ENCODE measurements at places on chromosomes 7 and 10.
A peak's percentile ranks its signal among the peaks of the same experiment; 100 is the strongest.

DNA sequence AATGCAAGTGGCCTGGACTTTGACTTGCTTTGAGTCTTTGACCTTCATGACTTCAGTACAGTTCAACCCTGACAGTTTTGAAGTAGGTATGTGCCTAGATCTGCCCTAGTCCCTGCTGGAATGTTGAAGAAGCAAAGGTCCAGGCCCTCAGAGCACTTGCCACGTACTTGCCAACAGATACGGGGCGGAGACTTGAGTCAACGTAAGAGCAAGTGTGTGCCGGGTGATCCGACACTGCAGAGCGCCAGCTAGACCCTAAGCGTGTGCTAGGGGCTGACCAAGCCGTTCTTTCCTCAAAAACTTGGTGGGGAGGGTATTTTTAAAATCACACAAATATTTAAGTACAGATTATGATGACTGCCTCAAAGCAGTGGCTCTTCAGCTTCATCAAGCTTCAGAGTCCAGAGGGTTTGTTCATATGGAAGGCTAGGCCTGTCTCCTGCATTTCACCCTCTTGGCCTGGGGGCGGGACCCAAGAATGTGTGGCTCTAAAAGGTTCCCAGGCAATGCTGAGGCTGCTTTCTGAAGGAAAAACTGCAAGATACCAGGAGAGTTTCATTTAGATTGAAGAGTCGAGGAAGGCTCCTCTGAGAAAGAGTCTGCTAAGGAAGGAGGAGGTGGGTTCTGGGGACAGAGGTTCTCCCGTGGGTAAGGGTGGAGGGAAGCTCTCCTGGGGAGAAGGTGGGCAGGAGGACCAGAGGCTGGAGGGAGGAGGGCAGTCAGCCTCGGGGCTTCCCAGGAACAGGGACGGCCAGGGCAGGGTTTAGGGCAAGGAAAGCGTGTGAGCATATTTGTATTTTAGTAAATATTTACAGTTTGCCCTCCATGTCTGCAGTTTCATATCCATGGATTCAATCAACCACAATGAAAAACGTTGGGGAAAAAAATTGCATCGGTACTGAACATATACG lies 160.3 kb downstream of the EGFR start:
- peaks cover 3% of the 10 kb centered on the region for H3K4me1 ChIP-seq
- DNase-seq = peak; percentile 81
- H3K27me3 ChIP-seq = no peaks in the 10 kb centered on the region
- H3K27ac ChIP-seq = no peak overlapping the region
- H3K4me3 ChIP-seq = no peak overlapping the region

- no peak overlapping the region for H3K27ac ChIP-seq
- H3K4me1 ChIP-seq = peaks cover 10% of the 10 kb centered on the region
- no peak overlapping the region for H3K4me3 ChIP-seq
- H3K27me3 ChIP-seq = no peaks in the 10 kb centered on the region
- no peaks in the 10 kb centered on the region for H3K36me3 ChIP-seq
Measured at GRCh38 chr10:78617631-78618030, 451.1 kb upstream of the ZMIZ1 start.

DNA sequence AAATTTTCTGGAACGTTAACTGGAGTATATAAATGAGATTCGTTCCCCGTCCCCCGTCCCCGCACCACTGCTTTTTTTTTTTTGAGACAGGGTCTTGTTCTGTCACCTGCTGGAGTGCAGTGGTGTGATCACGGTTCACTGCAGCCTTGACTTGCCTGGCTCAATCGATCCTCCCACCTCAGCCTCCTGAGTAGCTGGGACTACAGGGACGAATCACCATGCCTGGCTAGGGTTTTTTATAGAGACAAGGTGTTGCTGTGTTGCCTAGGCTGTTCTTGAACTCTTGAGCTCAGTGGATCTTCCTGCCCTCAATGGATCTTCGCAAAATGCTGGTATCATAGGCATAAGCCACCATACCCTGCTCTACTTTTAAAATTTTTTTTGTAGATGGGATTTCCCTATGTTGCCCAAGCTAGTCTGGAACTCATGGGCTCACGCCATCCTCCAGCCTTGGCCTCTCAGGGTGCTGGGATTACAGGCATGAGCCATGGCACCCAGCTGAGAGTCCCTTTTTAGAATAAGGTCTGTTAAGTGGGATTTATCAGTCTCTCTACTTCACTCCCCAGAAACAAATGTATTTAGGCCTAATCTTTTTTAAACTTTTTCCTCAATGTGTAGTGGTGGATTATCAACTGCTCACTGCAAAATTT lies 122.9 kb downstream of the LYZL1 start:
- H3K4me3 ChIP-seq = no peak overlapping the region
- no peaks in the 10 kb centered on the region for H3K4me1 ChIP-seq
- DNase-seq = peak; percentile 13
- H3K27me3 ChIP-seq = no peaks in the 10 kb centered on the region
- no peak overlapping the region for H3K27ac ChIP-seq
- H3K36me3 ChIP-seq = no peaks in the 10 kb centered on the region

DNA sequence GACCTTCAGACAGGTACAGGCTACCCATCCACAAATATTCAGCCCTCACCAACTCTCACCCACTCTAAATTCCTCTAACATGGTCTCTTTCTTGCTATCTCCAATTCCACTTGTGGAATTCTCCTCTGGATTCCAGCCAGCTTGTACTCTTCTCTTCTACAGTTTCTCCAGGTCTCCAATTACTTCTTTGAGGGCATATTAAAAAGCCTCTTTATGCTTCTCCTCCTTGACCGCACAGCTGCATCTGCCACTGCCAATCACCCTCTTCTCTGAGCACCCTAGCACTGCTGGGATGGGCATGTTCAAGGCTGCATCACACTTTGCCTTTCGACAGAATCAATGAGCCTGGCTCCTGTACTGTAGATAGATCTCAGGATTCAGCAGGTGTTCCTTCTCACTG lies 101.5 kb upstream of the ANKRD1 start:
- no peak overlapping the region for H3K4me3 ChIP-seq
- H3K36me3 ChIP-seq = no peaks in the 10 kb centered on the region
- H3K27me3 ChIP-seq = no peaks in the 10 kb centered on the region
- no peaks in the 10 kb centered on the region for H3K4me1 ChIP-seq
- no peak for DNase-seq

GRCh38 chr10:49119746-49120145 lies 4.4 kb upstream of the VSTM4 start:
- no peaks in the 10 kb centered on the region for H3K36me3 ChIP-seq
- H3K4me3 ChIP-seq = no peak overlapping the region
- peaks cover 2% of the 10 kb centered on the region for H3K4me1 ChIP-seq
- no peak for DNase-seq

DNA sequence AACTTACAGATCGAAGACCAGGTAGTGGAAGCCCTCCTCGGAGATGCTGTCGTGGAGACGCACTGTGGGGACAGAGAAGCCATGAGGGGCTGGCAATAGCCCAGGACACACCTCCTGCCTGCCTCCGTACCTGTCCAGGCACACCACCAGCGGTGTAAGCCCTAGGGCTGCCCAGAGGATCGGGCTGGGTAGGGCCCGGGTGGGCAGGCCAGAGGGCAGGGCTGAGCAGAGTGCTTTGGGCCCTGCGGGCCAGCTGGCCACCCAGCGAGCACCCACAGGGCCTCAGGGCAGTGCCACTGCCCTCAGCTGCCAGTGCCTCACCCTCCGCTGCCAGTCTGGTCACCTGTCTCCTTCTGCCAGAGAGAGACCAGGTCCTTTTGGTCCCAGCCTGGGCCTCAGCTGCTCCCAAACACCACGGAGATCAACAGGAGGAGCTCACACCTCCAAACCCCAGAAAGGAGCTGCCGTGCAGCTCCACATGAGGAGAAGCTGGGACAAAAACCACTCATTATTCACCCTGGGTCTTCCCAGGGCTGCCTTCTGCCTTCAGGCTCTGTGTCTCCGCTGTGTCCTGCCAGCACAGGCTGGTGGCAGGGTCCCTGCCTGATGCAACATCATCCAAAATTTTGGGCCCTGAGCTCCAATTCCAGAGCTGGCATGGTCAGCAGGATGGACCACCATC lies 58.2 kb downstream of the YKT6 start:
- H3K27ac ChIP-seq = no peak overlapping the region
- no peaks in the 10 kb centered on the region for H3K27me3 ChIP-seq
- no peak for DNase-seq
- H3K4me3 ChIP-seq = no peak overlapping the region
- no peaks in the 10 kb centered on the region for H3K36me3 ChIP-seq
- H3K4me1 ChIP-seq = peaks cover 26% of the 10 kb centered on the region

GRCh38 chr7:22680482-22680911 lies 46.5 kb upstream of the IL6 start:
- peaks cover 3% of the 10 kb centered on the region for H3K4me1 ChIP-seq
- H3K36me3 ChIP-seq = peaks cover 2% of the 10 kb centered on the region
- no peak for DNase-seq
- H3K27ac ChIP-seq = no peak overlapping the region

DNA sequence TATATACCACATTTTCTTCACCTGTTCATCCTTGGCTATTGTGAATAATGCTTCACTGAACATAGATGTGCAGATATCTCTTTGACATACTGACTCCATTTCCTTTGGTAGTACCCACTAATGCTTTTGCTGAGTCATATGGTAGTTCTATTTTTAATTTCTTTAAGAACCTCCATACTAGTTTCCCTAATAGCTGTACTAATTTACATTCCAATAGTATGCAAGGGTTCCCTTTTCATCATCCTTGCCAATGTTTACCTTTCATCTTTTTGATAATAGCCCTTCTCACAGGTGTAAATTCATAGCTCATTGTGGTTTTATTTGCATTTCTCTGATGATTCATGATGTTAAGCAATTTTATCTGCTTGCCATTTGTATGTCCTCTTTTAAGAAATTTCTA lies 159.9 kb downstream of the CALCR start:
- no peak for DNase-seq
- H3K27me3 ChIP-seq = no peaks in the 10 kb centered on the region
- H3K36me3 ChIP-seq = no peaks in the 10 kb centered on the region
- no peaks in the 10 kb centered on the region for H3K4me1 ChIP-seq
- H3K27ac ChIP-seq = no peak overlapping the region

GRCh38 chr10:25899304-25899703 lies 34.7 kb upstream of the MYO3A start:
- no peak for DNase-seq
- no peaks in the 10 kb centered on the region for H3K4me1 ChIP-seq
- H3K36me3 ChIP-seq = no peaks in the 10 kb centered on the region
- no peak overlapping the region for H3K4me3 ChIP-seq

- no peak overlapping the region for H3K27ac ChIP-seq
- H3K4me3 ChIP-seq = no peak overlapping the region
- peaks cover 3% of the 10 kb centered on the region for H3K4me1 ChIP-seq
- peaks cover 90% of the 10 kb centered on the region for H3K27me3 ChIP-seq
- no peaks in the 10 kb centered on the region for H3K36me3 ChIP-seq
Measured at GRCh38 chr7:155460926-155461613, 3.1 kb downstream of the EN2 start.

DNA sequence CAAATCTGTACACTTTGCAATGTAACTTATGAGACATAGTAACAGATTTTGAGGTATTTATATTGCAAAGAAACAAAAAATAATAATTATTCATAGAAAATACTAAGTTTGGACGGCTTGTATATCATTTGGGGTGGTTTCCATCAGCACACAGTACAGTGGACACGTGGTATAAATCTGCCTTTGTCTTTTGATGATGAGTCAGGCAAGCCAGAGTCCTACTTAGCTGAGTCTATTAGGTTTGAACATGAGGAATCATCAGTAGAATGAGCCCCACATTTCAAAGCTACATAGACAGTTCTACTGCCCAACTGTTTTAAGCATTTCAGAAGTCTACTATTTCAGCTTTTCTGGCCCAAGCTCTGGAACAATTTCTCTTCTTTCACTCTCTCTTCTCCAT lies 803.2 kb downstream of the PHTF2 start:
- H3K4me3 ChIP-seq = no peak overlapping the region
- H3K4me1 ChIP-seq = no peaks in the 10 kb centered on the region
- H3K27ac ChIP-seq = no peak overlapping the region

DNA sequence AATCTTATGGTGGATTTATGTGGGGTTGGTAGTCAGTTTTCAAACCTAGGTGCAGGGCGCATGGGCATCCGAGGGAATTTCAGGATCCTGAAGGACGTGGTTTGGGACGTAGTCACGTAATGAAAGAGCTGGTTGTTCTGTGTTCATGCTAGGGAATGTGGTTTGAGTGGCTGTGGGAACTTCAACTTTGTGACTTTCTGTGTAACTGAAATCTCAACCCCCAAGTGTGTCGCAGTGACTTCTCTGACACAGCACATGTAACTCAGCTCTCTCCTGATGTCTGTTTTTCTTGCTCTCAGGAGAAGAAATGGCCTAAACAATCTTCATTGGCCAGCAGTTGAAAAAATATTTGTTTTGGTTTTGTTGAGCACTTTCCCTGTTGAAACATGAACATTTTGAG lies 199.0 kb downstream of the PTEN start:
- peak overlapping the region; percentile 99 for H3K27ac ChIP-seq
- no peaks in the 10 kb centered on the region for H3K27me3 ChIP-seq
- H3K36me3 ChIP-seq = no peaks in the 10 kb centered on the region
- H3K4me1 ChIP-seq = peaks cover 26% of the 10 kb centered on the region

DNA sequence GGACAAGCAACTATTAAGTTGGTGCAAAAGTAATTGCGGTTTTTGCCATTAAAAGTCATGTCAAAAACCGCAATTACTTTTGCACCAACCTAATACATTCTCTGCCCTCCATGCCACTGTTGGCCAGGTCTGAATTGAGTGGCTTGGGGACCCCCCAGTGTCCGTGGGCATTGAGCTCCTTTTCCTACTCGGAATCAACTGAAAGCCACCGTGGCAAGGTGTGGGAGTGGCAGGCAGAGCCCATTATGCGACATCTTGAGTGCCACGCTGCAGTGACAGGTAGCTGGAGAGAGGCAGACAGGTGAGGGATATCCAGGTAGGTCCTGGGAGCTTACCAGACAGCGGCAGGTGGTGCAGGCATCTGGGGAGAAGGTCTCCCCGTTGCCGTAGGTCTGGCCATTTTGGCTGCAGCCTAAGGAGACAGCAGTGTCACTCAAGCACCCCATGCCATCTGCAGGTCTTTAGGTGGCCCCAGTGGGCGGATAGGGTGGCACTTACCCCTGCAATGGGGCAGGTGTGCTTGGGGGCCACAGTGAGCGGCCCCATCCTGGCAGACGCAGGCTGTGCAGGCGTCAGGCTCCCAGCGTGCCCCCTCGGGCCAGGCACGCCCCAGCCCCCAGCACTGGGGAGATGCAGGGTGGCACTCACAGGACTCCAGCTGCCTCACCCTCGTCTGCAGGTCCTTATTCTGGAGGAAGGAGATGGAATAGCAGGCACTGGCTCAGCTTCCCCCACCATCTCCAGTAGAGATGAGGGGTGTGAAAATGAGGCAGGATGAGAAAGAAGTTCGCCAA lies 3.5 kb downstream of the KCP start:
- H3K27ac ChIP-seq = no peak overlapping the region
- H3K4me3 ChIP-seq = no peak overlapping the region
- peaks cover 10% of the 10 kb centered on the region for H3K4me1 ChIP-seq

GRCh38 chr7:154997840-154998370 lies 5.0 kb downstream of the PAXIP1 start:
- peaks cover 23% of the 10 kb centered on the region for H3K36me3 ChIP-seq
- H3K4me1 ChIP-seq = peaks cover 5% of the 10 kb centered on the region
- H3K4me3 ChIP-seq = no peak overlapping the region
